ENCODE measurements at places on chromosomes 5 and 9. TPM values are rescaled to one million over a fixed set of nuclear protein-coding genes. Genes with fewer than 3 reads are reported as not detected.

PANK3 gene
- total RNA-seq, result 84.3 TPM

PCDHA8 gene
- total RNA-seq, result not detected

SLC44A1 gene
- total RNA-seq, result 75.7 TPM

PCDHB3 gene
- total RNA-seq, result 0.48 TPM

NDUFAF2 gene
- 21.4 TPM for total RNA-seq

IFNA2 gene
- total RNA-seq, result not detected

FBLL1 gene
- total RNA-seq, result under 0.01 TPM

NTMT1 gene
- total RNA-seq, result 32.3 TPM

PCDHGA2 gene
- total RNA-seq, result 0.21 TPM

SOX30 gene
- not detected for total RNA-seq

SUB1 gene
- total RNA-seq, result 150 TPM

BNIP1 gene
- 17.4 TPM for total RNA-seq

SLIT3 gene
- total RNA-seq, result 1.3 TPM

IL3 gene
- not detected for total RNA-seq

PKD2L2 gene
- total RNA-seq, result under 0.01 TPM

F2RL2 gene
- not detected for total RNA-seq

SLC6A3 gene
- total RNA-seq, result not detected

TLE4 gene
- 8.0 TPM for total RNA-seq

ANKDD1B gene
- 0.72 TPM for total RNA-seq

SLC23A1 gene
- 0.24 TPM for total RNA-seq

NR2F1-AS1 gene
- total RNA-seq, result under 0.01 TPM

BSPRY gene
- 6.5 TPM for total RNA-seq

SLCO6A1 gene
- total RNA-seq, result not detected

NR6A1 gene
- 4.6 TPM for total RNA-seq

ANKRD55 gene
- not detected for total RNA-seq

BTNL8 gene
- total RNA-seq, result not detected

AJM1 gene
- 1.7 TPM for total RNA-seq

RLN1 gene
- total RNA-seq, result not detected

LHX2 gene
- total RNA-seq, result not detected

GNAQ gene
- total RNA-seq, result 23.9 TPM

MEF2C gene
- total RNA-seq, result 0.85 TPM

EGFLAM gene
- total RNA-seq, result not detected

MEGF9 gene
- 11.7 TPM for total RNA-seq

SOHLH1 gene
- not detected for total RNA-seq

DAB2IP gene
- 21.7 TPM for total RNA-seq

SH3RF2 gene
- 10.9 TPM for total RNA-seq

TMEM252 gene
- total RNA-seq, result not detected

LCN15 gene
- not detected for total RNA-seq

CDH6 gene
- total RNA-seq, result 38.6 TPM

CBY3 gene
- not detected for total RNA-seq

C5orf52 gene
- total RNA-seq, result not detected

KIF4B gene
- not detected for total RNA-seq

OTULINL gene
- 0.64 TPM for total RNA-seq

ADAMTSL1 gene
- not detected for total RNA-seq

PDE8B gene
- total RNA-seq, result not detected

DNM1 gene
- total RNA-seq, result 2.8 TPM

STOML2 gene
- 319 TPM for total RNA-seq

Data from tracheal epithelial cell (primary cell).